ENCODE measurements at places on chromosomes 6 and 20.

GRCh38 chr20:1652960-1653359 lies 4.6 kb downstream of the SIRPG start:
- DNase-seq, result no peak

DNA sequence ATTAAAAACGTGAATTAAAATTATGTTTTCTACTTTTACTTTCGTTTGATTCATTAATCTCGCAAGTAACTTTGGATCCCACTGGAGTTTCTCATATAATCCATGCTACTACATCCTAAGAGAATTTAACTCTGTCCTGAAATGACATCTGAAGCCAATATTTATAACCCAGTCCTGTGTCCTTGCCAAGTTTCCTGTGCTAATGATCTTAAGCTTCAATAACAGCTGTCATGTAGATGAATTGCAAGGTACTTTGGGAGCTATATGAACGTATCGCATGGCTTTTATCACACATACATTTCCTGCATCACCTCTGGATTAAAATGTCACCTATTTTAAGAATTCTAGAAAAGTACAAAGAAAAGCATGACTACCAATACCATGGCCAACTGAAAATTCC lies 833.8 kb upstream of the CITED2 start:
- peak; percentile 77 for DNase-seq

DNA sequence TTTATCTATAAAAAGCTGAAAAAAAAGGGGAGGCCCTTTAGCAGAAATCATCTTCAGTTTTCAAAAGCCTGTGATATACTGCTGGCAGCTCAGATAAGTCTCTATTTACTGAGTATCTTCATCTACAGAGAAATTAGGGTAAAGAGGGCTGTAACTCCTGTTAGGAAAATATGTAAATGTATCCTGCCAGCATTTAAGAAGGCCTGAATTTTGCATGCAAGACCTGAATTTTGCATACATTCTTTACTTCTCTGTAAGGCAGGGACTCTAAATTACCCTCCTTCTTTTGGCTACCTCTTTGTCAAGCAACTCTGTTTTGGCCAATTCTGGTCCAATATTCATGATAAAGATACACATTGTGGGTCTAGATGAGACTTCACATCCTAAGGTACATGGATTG lies 150.6 kb upstream of the SPACA1 start:
- no peak for DNase-seq

GRCh38 chr6:36827261-36828079 lies 11.8 kb downstream of the CPNE5 start:
- no peak for DNase-seq

DNA sequence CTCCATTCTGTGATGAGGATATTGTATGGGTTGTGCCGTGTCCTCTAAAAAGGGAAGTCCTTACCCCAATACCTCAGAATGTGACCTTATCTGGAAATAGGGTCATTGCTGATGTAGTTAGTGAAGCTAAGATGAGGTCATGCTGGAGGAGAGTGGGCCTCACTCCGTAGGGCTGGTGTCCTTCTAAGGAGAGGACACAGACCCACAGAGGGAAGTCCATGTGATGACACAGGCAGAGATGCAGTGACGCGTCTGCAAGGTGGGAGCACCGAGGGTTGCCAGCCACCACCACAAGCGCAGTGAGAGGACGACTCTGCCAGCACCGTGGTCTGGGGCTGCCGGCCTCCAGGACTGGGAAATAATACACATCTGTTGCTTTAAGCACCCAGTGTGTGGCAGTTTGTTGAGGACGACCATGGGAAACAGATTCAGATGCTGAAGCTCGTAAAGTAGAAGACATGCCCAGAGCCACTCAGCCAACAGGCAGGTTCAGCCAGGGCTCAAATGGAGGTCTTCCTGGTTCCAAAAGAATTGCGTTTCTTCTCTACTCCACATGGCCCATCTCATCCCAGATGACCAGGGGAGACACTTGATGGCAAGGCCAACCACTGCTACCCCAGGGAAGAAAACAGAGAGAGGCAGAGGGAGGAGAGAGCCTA lies 59.2 kb upstream of the DUSP22 start:
- no peak for DNase-seq

DNA sequence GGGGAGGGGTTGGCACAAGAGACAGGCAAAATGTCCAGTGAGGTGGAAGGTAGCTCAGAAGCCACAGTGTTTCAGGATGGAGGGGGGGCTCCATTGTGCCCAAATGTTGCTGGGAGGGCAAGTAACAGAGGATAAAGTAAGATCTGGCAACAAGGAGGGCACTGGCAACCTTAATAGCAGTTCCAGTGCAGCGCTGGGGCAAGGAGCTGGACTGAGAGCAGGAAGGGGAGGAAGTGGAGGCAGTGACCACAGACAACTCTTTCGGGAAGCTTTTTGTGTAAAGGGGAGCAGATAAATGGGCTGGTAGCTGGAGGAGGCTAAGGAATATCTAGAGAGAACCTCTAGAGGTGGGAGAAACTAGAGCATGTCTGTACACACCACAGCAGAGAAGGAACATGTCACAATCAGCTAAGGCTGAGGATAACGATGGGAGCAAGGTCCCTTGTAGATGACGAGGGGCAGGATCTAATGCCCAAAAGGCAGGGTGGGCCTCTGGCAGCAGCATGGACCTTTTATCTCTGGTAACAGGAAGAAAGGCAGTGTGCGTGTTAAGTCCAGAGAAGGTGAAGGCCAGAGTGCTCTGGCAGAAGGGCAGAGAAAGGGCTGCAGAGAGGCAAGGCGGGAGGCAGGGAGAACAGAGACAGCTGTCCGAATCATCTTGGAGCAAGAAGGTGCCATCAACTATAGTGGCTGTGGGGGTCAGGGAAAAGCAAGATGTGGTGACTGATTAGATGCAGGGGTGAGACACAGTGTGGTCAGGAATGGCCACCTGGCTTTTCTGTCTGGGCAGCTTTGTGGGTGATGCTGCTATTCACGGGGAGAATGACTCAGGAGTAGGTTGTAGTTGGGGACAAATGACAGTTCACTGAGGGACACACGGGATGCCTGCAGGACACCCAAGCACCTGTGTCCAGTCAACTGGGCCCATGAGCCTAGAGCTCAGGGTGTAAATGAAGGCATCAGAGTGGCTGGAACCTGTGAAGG lies 17.4 kb downstream of the TMEM242 start:
- no peak for DNase-seq

- no peak for DNase-seq
Measured at GRCh38 chr6:16413399-16413798, 175.0 kb downstream of the GMPR start.

- peak; percentile 92 for DNase-seq
Measured at GRCh38 chr6:138403801-138404665, at the start of gene HEBP2. Gene HEBP2, plus strand, starts transcription at chr6:138404223. Its CDS starts 273 bp downstream, at chr6:138404496.

- DNase-seq, result no peak
Measured at GRCh38 chr6:152004896-152005295, 197.4 kb downstream of the ESR1 start.

DNA sequence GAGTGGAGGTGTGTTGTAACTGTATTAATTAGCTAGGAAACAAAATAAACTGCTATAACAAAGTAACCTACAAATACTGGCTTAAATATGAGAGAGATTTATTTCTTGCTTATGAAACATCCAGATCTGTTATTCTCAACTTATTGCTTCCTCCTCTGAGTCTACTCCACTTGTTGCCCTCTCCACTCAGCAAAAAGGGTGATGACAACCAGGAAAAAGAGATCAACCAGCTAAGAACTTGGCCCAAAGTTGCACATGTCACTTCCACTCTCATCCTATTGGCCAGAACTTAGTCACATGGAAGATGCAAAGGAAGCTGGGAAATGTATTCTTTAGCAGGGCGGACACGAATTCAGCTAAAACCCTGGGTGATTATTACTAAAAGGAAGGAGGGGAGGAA lies 5.2 kb upstream of the TP53RK start:
- no peak for DNase-seq

DNA sequence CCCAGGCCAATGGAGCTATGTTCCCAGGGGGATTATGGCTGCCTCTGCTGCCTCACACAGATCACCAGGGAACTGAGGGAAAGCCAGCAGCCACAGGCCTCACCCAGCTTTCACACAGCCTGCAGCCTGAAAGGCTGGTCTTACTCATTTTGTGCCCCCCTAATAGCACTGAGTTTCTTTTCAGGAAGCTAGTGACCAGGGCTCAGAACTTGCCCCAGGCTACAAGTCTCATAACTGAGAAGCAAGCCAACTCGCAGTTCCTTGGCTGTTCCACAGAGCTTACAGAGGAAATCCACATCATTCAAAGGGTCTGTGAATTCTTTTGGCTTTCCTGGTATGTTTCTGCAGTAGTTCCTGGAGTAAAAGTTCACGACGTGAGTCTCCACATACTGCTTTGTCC lies 524.8 kb upstream of the GJE1 start:
- DNase-seq, result no peak

DNA sequence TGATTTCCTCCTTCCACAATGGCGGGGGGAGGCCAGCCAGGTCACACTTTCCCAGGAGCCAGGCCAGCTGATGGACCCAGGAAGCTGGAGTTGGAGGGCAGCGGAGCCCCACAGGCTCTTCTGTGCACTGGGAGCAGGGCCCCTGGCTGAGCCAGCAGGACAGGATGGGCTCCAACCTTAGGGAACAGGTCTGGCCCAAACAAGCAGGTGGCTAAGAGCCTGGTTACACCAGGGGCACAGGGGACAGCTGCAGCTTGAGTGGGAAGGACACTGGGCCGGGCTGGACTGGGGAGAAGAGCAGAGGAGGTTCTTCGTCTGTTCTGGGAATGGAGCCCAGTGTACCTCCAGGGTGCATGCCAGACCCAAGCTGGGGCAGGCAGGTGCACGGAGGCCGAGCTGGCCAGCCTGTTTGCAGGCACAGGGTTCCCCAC lies 102.3 kb downstream of the DLL1 start:
- DNase-seq, result no peak

DNA sequence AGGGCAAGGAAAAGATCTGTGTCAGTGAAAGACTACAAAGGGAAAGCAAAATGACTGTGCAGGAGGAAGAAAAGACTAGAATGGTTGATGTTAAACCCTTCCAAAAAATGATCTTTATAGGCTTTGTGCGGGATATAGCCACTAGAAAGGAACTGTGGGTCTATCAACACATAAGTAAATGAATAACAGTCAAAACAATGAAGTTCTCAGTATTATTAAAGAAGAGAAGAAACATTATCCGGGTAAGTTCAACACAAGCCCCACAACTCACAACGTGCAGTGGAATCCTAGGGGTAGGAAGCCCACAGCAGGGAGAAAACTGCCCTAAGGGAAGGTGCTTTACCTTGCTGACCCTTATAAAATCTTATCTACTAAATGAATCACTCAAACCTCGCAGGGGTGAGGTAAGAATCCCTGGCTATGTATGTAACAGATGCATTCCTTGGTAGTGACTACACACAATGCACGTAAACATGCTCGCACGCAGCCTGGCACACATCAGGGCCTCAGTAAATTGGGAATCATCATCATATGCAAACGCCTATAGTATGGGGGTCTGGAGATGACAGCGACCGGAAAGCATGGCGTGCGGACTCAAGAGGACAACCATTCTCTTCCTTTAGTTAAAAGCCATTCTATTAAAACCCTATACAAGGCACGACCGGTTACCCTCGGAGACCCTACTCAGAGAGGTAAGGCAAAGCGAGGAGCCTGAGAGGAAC lies 11.3 kb downstream of the TFAP2A start:
- DNase-seq, result no peak

All from NCI-H2081 (cell line).